Astrocyte of the hippocampus (primary cell): ENCODE measurements at places on chromosomes 5 and 9.

GRCh38 chr9:82021198-82021597, 32.6 kb downstream of the SPATA31D1 start:
- DNase-seq: peak; percentile 93

GRCh38 chr5:146249801-146250200, 46.4 kb downstream of the RBM27 start:
- DNase-seq: no peak

DNA sequence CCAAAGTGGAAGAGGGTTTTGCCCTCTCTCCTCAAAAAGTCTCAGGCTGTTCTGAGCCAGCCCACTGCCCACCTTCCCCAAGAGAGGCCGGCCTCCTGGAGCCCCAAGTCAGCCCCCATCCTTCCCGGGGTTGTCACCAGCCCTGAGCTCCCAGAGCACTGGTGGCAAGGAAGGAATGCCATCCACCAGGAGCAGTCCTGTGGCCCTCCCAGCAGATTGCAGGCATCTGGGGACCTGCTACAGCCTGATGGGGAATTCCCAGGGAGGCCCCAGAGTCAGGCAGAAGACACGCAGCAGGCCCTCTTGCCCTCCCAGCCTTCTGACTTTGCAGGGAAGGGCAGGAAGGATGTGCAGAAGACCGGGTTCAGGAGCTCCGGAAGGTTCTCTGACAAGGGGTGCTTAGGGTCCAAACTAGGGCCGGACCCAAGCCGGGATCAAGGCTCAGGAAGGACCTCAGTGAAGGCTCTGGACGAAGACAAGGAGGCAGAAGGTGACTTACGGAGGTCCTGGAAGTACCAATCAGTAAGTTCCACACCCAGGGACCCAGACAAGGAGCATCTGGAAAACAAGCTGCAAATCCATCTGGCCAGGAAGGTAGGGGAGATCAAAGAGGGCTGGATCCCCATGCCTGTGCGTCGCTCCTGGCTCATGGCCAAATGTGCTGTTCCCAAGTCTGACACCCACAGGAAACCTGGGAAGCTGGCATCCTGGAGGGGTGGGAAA, 3.7 kb downstream of the SPATA31E1 start:
- no peak for DNase-seq

GRCh38 chr5:181126841-181127240, 4.1 kb downstream of the OR2V1 start:
- DNase-seq: no peak

GRCh38 chr9:78669591-78669990, 372.7 kb downstream of the PSAT1 start:
- no peak for DNase-seq

- no peak for DNase-seq
These were observed 46.6 kb downstream of the SECISBP2 start for GRCh38 chr9:89364666-89365531.

DNA sequence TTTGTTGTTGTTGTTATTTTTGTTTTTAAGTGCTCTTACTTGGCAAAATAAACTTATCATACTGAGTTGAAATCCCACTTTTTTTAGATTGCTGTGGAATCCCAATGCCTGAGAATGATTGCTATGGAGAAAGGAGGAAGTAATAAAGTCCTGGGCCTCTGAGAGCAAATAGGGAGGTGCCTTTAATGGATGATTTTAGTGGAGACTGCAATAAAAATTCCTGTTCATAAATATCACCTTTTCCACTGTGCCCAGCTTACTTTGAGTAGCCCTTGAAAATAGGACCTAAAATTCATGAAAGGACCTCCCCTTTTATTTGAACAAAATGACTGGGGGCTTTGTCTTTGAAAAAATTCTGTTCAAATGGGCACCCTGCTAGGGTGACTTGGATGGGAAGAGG, 21.8 kb upstream of the ANKH start:
- DNase-seq: no peak

- peak; percentile 37 for DNase-seq
These were observed 143.3 kb upstream of the SMARCA2 start for GRCh38 chr9:1871626-1872419.

DNA sequence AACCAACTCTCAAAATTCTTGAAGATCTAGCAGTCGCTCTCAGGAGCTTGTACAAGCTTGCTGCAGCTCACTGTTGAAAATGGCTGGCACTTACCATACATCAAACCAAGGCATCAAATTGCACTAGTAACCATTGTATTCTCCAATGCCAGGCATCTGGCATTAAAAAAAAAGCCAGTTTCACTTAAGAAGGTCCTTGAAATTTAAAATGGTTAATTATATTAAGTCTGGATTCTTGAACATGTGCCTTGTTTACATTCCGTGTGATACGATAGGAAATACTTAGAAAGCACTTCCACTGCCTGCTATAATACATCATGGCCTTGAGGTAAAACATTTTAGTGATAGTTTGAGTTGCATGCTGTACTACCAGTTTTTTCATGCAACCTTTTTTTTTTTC, 300.7 kb downstream of the KDM4C start:
- peak; percentile 4 for DNase-seq

DNA sequence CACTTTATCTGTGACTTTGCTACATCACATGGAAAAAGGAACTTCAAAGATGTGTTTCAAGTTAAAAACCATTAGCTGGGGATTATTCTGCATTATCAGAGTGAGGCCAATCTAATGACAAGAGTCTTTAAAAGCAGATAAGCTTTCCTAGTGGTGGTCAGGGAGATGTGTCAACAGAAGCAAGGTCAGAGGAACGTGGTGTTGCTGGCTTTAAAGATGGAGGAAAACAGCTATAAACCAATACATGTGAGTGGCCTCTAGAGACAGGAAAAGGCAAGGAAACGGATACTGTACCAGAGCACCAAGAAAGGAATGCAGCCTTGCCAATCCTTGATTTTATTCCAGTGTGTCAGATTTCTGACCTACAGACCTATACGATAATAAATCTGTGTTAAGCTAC, 204.2 kb downstream of the TAF11L14 start:
- no peak for DNase-seq

DNA sequence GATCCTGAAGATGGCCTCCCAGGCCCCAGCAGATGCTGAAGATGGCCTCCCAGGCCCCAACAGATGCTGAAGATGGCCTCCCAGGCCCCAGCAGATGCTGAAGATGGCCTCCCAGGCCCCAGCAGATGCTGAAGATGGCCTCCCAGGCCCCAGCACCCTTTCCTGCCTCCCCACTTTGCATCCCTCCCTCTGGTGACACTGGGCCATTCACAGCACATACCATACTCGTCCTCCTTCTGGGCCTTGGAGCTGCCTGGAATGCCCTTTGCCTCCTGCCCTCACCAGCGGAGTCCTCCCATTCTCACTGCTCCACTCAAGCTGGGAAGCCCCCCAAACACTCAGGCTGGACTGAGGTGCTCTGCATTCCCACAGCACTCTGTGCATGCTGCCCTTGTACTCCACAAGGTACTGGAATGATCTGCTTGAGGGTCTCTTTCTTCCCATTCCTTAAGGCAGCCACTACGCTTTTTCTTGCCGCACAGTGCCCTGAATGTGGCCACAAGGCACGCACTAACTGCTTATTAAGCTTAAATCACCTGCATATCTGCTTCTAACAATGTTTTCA, 550.0 kb downstream of the BNC2 start:
- DNase-seq: no peak

- DNase-seq: peak; percentile 55
These were observed 100.6 kb upstream of the IER5L start for GRCh38 chr9:129278391-129279237.

- DNase-seq: peak; percentile 39
These were observed 17.6 kb downstream of the RASGRF2 start for GRCh38 chr5:80977764-80978163.

DNA sequence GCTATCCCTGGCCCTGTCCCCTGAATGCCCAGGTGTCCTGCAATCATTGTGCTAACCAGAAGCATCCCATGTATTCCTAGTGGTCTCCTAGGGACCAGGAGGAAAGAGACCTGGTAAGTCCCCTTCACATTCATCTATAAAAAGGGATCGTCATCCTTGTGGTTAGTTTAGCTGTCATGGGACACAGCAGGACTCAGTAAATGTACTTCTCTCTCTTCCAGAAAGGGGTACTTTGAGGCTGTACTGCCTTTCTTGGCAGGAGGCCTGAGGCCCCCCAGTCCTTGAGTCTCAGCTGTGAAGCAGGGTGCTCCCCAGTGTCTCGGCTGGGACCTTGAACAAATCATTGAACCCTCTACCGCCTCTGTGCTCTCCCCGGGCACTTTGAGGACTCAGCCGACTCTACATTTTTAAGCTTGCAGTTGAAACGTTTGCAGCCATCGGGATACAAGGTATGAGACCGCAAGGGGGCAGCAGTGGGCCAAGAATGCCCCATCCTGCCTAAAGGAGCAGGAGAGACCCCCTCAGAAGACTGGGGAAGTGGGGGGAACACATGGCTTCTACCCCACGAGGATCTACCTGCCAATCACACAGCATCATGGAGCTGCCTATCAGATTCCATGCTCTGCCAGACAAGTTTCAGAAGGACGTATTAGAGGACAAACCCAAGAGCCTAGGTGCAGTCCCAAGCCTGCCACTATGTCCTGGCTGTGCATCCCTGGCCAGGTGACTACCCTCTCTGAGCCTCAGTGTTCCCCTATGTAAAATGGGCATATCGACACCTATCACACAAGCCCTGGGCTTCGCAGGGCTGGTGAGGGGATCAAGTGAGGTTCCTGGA, 2.4 kb upstream of the PHYKPL start:
- peak; percentile 75 for DNase-seq

DNA sequence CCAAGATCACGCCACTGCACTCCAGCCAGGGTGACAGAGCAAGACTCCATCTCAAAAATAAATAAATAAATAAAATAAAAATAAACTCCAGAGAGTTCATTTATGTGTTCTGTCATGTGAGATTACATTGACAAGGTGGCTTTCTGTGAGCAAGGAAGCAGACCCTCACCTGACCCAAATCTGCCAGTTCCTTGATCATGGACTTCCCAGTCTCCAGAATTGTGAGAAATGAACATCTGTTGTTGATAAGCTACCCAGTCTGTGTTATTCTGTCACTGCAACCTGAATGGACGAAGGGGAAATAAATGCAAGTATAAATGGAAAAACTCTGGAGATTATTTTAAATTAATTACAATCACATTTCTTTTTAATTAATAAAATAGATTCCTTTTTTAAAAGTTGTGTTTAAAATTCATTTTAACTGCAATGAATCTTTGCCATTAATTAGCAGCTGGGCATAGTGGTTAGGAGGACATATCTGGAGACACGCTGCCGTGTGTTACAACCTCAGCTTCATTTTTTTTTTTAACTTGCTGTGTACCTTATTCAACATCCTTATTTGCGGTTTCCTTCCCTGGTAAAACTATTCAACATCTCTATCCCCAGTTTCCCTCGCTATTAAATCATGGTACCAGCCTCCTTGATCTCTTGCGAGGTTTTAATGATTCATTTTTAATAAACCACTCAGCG, 376.4 kb downstream of the CHSY3 start:
- DNase-seq: no peak

DNA sequence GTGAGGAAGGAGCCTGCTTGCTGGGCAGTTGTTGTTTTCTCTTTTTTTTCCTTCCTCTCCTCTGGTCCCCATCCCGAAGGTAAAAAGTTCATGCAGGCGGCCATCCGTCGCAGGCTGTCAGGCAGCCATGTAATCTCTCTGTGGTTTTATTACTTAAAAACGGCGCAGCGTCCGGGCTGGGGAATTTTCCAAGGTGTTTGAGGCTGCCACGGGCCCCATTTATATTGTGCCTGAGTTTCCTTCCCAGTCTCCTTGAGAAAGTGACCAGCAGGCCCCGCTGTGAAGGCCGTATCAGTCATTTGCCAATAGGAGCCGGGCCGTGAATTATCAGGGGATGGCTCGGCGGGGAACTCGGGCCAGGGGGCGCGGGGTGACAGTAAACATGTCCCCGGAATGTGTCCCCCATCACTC, 289.7 kb downstream of the PBX3 start:
- DNase-seq: no peak
